ENCODE measurements at places on chromosomes 11 and 22.

DNA sequence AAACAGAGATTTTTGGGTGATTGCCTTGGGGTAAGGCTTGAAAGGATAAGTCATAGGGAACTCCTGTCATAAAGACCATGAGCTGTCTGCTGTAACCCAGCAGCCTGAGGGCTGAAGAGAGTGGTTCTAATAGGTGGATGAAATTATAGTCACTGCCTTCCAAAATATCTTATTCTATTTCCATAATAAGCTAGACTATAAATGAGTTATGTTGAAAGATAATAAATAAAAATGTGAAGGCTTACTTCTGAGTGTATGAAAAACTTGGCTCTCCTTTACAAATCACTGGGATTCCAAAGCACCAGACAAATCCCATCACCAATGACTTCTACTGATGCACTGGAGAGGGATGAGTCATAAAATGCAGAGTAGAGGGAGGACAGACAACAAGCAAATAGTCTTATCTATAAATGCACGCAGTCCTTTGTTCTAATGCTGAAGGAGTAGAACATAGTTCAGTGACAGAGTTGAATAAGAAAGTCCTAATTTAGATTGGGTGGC lies 775.0 kb upstream of the LRRC4C start:
- DNase-seq, result no peak

DNA sequence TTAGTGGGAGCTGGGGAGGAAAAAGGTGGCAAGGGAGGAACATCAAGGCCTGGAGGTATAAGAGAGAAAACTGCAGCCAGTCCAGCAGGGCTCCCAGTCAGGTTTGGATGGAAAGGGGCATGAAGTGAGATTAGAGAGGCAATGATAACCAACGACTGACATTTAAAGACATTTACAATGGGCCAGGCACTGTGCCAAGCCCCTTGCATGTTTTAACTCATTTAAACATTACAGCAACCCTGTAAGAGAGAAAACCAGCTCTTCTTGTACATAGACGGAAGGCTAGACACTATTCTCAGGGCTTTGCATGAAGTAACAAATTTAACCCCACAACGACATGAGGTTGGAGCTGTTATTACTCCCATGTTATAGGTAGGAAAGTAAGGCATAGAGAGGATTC lies 32.1 kb upstream of the PAK1 start:
- DNase-seq, result peak; percentile 60

- DNase-seq, result peak; percentile 27
Measured at GRCh38 chr11:12330485-12331231, 46.7 kb upstream of the PARVA start.

- no peak for DNase-seq
Measured at GRCh38 chr11:46170797-46171196, 49.5 kb upstream of the PHF21A start.

DNA sequence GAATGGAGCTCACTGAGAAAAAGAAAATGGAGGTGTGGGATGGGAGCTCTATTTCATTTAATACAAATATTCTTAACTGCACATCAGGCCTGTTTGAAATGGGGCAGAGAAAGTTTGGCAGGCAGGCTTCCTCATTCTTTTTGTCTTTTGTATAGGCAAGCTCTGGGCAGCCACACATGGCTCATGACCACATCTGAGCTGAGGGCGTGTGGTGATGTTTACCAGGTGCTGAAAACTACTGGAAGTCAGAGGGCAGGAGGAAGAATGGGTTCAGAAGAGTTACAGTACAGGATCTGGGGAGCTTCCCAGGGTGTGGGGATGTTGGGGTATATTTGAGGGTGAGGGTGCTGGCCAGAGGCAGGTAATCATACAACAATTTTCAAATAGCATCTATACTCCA lies 66.3 kb upstream of the NAV2 start:
- DNase-seq, result no peak

DNA sequence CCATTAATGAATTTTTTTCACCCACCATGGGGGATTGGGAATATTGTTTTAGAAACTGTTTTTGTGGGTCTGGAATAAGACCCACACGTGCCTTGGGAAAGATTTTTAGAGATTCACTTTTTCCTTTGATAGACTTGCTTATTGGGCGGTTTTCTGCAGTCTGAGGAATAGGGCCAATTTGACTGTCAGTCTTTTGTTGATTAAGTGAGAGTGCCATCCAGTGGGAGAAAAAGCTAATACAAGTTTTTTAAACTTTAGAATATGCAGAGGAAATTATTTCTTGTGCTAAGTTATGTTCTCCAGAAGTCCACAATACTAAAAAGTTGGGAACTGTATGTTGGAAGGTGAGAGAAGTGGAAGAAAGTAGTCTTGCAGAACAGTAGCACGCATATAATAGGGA lies 56.1 kb downstream of the PRMT3 start:
- DNase-seq, result peak; percentile 13

DNA sequence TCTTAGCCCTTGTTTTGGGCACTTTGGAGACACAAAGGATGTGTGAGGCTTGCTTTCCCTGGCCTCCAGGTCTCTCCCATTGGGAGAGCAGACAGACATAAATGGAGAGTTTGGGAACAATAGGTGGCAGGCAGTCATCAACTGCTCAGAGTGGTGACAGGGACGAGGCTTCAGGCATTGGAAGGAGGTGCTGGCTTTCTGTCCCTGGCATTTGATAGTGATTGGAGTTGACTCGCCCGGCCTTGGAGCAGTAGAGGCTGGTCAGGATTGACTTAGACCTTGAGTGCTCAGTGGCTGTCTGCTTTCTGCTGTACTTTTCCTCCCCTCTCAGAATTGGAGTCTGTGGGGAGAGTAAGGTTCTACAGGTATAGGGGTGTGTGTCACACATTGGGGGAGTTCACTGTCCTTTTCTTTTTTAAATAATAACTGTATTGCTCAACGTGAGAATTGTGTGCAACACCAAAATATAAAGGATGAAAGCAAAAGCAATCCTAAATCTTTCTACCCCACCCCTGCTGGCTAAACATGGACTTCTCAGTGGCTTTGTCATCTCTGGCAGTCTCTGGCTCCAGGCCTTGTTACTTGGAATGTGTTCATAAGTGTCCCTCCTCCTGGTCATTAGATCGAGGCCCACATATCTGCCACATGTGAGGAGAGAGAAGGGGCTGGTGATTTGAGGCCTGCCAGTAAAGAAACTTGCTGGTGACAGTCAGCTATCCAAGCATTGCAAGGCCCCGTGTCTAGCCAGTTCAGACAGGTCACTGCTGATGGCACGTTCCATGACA lies 21.1 kb downstream of the SHISA8 start:
- no peak for DNase-seq

DNA sequence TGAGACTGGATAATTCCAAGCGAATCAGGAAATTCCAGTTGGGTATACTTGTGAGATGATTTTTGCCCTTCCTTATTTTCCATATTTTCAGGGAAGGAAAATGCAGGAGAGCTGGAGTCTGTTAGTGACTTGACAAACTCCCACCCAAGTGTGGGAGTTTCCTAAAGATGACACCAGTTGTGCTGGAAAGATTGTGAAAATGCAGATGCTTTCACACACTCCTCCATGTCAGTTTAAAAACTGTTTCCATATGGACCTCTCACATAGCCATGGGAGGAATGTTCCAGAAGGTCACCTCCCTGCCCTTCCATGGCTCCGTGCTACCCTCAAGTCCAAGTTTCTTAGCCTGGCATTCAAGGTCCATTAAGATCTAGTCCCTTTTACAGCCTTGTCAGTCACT lies 350.7 kb upstream of the NARS2 start:
- DNase-seq, result no peak

DNA sequence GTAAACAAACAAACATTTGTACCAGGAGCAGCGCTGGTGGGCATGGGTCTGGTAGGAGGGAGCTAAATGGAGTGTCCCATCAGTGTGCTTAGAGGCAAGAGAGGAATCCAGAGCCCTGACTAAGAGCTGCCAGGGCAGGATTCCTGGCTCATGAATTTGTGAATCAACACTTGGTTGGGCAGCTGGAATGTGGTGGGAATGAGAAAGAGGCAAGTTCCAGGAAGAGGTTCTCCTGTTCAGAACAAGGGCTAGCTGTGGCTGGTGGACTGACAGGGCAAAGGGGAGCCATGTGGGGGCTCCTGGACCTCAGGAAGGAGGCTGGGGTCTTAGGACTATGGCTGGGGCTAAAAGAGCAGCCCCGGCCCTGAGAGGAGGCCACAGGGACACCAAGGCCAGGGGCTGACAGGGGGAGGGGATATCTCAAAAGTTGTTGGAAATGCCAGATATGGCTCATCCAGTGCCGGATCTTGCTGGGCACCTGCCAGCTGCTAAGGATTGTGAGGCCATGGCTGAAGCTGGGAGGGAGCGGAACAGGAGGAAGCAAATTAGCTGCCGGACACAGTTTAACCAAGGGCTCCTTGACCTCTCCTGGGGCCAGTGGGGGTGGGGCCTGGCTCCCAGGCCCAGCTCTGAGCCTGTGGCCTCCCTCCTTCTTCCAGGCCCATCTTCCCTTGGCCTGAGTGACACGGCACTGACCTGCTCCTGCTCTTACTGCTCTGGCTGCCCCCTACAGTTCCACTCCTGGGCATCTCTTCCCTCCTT lies 14.6 kb upstream of the P2RY6 start:
- peak; percentile 40 for DNase-seq

- DNase-seq, result no peak
Measured at GRCh38 chr11:22786475-22786874, 43.1 kb downstream of the SVIP start.
